AG10803 (cell line): ENCODE measurements at places on chromosomes 2 and 18.

DNA sequence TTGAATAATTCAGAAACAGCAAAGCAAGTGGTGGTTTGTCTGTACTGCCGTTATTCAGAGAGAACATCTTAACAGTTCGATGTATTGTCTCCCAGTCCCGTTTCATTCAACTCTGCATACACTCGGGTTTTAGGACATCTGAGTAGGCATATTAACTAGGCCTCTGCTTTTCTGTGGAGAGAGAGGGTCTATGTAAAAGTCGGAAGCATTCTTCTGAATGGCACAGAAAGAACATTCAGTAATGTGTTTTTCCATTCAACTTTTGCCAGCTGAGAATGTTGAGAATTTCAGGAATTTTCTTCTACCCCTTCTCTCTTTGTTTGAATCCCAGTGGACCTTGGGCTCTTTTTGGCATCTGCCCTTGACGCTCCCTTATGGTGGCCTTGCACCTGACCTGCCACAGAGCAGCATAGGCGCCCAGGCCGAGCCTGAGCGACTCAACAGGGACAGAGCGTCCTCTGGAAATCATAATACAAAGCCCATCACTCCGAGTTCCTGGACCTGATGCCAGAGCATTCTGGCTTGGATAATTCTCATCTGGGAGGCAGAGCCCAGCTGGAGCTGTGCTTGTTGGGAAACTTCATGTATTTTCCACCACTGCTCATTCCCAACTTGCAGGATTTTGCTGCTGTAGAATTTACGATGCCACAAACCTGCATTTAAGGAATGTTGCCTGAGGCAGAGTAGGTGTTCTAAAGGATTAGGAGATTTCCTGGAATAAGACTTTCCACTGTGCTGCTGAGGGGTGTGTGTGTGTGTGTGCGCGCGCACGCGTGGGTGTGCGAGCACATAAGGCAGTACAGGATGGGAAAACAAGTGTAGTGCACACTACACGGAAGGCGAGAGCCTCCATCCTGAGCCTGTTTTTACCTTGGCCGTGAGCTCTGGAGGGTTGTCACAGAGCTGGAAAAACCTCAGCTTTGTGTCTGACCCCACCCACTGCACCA is 77.2 kb upstream of the TXNDC2 start:
- DNase-seq: peak; percentile 66

GRCh38 chr2:18903750-18904149 is 314.4 kb upstream of the NT5C1B start:
- no peak for DNase-seq

- DNase-seq: no peak
Measured at GRCh38 chr18:11147371-11147951, 1.9 kb downstream of the PIEZO2 start.

DNA sequence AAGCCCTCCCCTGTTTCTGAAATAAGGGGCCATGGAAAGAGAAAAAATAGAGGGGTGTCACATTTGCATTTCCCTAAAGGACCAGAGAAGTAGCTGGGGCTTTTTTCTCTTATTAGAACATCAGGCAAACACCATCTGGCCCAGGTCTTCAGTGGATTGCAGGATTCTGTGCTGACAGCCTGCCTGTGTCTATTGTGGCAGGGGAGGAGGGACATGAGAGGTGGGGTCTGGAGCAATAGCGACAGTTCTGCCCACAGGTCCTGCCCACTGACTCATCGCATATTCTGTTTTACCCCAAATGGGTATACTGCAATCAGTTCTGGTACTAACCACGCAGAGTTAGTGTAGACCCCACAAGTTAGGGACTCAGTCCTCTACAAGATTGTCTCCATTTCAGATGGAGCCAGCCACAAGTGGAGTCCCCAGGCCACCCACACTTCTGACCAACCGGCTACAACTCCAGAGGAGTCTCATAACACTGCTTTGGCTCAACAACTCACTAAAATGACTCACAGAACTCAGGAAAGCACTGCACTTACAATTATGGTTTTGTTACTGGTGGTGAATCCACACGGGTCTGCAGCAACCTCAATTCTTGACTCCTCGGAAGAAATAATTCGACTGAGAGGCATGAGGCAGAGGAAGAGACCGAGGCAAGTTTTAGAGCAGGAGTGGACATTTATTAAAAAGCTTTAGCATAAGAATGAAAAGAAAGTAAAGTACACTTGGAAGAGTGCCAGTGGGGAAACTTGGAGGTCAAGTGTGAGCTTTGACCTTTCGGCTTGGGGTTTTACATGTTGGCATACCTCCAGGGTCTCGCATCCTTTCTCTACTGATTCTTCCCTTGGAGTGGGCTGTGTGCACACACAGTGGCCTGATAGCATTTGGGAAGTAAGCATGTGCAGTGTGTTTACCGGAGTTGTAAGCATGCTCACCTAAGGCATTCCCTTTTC is 146.4 kb upstream of the SPATS2L start:
- peak; percentile 26 for DNase-seq

DNA sequence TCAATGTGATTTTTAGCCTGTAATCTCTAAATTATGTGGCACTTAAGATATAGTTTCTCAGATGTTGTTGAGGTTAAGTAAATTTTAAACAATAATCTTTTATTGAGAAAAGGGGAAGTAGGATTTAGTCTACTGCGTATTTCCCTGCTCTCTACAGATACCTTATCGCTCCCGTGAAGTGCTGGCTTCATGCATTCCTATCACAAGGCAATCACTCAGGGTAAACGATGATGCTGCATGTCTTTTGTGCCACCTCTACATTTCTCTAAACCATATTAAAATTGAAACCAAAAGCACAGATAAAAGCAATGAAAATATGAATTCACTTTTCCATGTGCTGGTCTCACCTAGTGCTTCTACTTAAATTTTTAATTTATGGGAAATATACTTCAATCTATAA is 14.4 kb upstream of the RPE start:
- no peak for DNase-seq

DNA sequence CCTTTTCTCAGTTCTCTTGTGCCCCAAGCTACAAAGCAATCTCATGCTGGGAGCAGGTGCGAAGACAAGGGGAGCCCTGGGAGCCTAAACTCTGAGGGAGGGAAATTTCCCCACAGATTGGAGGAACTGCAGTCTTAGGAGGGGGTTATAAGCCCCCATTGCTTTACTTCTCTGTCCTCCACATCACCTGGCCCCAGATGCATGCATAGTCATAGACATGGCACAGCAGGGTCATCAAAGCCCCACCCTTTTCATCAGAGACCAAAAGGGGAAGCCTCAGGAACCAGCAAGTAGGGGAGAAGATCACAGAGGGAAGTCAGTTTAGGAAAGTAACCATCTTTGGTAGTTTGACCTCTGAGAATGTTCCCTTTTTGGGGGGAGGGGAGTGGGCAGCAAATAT is 33.7 kb downstream of the LANCL1 start:
- DNase-seq: no peak

GRCh38 chr2:220075835-220076234 is 448.4 kb downstream of the SLC4A3 start:
- no peak for DNase-seq
